ENCODE measurements at places on chromosomes 16 and 17.

DNA sequence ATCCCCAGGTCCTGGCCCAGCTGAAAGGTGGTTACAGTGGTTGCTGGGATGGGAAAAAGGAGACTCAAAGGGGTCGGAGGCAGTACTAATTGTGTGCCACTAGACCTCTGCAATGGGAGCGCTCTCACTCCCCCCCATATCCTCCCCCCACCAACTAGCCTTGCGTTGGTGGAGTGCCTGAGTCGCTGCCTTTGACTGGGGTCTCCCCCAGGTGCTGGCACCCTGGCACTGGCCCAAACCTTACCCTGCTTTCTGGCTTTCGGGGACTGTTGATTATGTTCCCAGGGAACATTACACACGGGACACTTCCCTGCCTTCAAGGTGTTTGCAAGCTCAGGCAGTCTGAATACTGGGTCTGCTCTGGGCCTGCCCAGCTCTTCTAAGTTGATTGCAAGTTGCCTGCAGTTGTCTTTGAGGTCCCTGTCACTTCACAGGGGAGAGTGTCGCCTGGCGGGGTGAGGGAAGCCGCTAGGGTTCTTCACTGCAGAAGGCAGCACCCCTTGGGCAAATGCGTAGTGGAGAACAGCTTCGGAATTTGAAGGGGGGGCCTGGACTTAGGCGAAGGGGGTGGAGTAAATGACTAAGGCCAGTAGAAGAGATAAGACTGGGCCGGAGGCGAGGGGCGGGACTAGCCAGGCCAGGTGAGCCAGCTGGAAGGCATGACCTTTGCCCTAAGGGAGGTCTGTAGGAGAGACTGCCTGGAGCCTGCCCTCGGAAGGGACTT, 98.0 kb downstream of the RAB11FIP4 start:
- no peak for DNase-seq

GRCh38 chr17:2380950-2381649, 19.8 kb downstream of the MNT start:
- DNase-seq, result no peak

GRCh38 chr16:2762711-2763110, 10.3 kb downstream of the SRRM2 start:
- no peak for DNase-seq

DNA sequence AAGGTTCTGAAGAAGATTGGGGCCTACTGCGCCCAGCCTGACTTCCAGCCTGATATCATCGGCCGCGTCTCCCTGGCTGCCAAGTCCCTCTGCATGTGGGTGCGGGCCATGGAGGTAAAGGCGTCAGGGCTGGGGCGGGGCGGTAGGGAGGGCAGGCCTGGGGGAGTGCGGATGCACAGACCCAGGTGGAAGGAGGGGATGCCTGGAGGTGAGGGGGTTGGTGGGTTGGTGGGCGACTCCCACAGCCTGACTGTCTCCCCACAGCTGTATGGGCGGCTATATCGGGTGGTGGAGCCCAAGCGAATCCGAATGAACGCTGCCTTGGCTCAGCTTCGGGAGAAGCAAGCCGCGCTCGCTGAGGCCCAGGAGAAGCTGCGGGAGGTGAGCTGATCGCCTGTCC, 26.8 kb upstream of the KDM6B start:
- DNase-seq, result no peak

GRCh38 chr17:38747463-38748148, 530 bp downstream of the PCGF2 start:
- DNase-seq, result peak; percentile 78

DNA sequence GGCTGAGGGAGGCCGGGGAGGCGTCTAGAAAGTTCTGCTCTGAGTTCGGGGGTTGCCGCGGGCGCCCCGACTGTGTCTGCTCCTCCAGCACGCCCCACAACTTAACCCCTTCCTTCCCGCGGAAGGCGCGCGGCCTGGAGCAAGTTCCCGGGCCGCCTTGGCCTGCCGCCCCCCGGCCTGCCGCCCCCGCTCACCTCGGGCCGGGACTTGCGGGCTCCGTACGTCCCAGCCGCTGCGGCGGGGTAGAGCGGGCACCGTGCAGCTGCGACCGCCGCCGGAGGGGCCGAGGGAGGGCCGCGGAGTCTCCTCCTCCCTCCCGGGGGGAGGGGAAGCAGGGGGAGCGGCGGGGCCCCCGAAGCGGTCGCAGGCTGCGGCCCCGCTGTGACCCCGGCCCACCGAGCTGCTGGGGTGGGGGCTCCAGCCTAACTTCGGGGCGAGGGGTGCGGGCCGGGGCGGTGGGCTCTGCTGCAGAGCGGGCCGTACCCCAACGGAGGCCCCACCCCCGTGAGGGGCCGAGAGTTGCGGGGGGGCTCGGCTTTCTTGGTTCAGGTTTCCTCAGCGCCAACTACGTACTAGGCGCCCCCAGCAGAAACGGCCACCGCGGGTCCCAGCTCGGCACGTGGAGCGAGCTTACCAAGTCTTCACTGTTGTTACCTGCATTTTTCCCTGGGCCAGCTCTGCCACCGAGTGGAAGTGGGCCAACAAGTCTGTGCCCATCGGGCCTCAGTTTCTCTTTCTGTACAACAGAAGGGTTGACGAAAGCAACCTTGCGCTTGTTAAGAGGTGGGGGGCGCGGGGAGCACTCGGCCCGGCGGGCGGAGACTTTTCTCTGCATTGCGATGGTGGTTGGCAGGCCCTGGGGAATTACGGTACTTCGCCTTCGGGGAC, at the start of gene CCDC102A:
CCDC102A (minus strand) TSS at position 266 of the 888 bp plus-strand sequence. CDS start 7,394 bp downstream, outside the sequence.
- DNase-seq, result peak; percentile 50

DNA sequence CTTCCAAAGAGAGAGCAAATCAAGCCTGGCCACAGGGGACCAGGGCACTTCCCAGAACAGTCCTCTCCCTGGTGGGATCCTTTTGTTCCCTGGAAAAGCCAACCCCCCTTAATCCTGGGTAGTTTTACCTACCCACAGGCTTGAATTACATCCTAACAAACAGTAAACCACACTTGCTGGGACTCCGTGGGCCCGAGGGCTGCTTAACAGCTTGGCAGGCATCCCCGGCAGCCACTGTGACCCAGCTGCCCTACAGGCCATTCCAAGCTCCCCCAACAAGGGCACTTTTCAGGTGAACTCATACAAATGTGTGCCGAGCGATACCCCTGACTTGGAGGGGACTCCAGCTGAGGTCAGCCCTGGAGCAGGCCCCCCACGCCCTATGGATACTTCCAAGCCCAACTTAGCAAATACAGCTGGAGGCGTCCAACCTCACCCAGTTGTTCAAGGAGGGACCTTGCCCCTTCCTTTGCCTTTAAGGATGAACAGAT, 26.4 kb downstream of the ADCY9 start:
- DNase-seq, result no peak

DNA sequence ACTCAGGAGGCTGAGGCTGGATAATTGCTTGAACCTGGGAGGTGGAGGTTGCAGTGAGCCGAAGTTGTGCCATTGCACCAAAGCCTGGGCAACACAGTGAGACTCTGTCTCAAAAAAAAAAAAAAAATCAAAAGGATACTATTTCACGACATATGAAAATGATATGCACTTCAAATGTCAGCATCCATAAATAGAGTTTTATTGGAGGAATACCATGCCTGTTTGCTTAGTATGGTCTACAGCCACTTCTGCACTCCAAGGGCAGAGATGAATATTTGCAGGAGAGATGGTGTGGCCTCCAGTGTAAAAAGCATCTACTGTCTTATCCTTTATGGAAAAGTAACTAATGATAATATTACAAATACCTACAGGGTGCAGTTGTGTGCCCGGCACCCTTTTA, 27.2 kb downstream of the ABCC6 start:
- DNase-seq, result no peak

DNA sequence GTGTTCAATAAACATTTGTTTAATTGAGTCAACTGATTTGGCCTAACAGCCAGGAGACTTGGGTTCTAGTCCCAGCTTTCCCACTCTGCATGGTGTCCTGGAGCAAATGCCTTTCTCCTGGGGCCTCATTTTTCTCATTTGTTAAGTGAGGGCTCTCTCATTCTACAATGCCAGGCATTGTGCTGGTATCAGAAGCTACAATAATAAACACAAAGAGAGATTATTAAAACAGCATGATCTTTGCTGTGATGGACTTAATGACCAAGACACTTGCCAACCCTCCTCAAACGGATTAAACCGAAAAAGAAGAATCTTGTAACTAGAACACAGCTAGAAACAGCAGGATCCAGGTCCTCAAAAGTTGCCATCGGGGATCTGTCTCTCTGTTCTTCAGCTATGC, 4.8 kb upstream of the VAMP2 start:
- DNase-seq, result no peak

- DNase-seq, result no peak
These were observed 37.9 kb upstream of the NDRG4 start for GRCh38 chr16:58462089-58462488.

DNA sequence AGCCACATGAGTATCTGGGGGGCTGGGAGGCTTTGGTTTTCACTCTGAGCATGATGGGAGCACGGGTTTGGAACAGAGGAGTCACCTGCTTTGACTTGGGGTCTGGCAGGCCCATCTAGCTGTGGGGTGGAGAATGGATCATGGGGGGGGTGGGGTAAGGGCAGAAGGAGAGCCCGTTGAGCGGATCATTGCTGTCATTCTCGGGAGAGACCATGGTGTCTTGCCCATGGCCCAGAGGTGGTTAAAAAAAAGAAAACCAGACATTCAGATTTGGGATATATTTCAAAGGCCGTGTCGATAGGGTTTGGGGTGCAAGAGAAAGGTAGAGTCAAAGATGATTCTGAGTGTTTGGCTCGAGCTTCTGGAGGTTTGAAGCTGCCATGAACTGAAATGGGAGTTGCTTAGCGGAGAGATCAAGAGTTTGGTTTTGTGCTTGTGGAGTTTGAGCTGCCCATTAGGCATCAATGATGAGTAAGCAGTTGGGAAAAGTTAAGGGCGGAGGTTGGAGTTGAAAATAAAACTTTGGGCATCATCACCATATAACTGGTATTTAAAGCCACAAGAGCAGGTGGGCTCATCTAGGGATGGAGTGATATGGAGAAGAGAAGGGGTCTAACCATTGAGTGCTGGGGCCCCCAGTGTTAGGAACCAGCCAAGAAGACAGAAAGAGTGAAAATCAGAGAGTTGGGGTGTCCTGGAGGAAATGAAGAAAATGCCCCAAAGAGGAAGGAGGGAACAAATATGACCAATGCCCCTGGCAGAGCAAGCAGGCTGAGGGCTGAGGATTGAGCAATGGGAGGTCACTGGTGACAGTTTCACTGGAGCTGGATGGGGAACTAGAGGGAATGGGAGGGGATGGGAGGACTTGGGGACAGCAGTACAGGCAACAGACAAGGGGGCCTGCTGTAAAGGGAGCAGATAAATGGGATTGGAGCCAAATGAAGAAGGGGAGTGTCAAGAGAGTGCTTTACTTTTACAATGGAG, 1.9 kb downstream of the NOD2 start:
- DNase-seq, result no peak

GRCh38 chr17:76938009-76938408, 69.8 kb downstream of the MGAT5B start:
- DNase-seq, result no peak

GRCh38 chr16:84726669-84727467, 27.1 kb downstream of the USP10 start:
- no peak for DNase-seq

GRCh38 chr16:28082624-28083023, 19.1 kb upstream of the GSG1L start:
- DNase-seq, result no peak

GRCh38 chr17:42857389-42857788, 6.4 kb downstream of the AOC3 start:
- DNase-seq, result no peak

- no peak for DNase-seq
These were observed 182.7 kb downstream of the RPTOR start for GRCh38 chr17:80727409-80727755.

GRCh38 chr16:2531371-2531695, at the start of gene CEMP1:
CEMP1 (minus strand) TSS chr16:2531408; CDS start chr16:2531073, 335 bp downstream.
- DNase-seq, result no peak

DNA sequence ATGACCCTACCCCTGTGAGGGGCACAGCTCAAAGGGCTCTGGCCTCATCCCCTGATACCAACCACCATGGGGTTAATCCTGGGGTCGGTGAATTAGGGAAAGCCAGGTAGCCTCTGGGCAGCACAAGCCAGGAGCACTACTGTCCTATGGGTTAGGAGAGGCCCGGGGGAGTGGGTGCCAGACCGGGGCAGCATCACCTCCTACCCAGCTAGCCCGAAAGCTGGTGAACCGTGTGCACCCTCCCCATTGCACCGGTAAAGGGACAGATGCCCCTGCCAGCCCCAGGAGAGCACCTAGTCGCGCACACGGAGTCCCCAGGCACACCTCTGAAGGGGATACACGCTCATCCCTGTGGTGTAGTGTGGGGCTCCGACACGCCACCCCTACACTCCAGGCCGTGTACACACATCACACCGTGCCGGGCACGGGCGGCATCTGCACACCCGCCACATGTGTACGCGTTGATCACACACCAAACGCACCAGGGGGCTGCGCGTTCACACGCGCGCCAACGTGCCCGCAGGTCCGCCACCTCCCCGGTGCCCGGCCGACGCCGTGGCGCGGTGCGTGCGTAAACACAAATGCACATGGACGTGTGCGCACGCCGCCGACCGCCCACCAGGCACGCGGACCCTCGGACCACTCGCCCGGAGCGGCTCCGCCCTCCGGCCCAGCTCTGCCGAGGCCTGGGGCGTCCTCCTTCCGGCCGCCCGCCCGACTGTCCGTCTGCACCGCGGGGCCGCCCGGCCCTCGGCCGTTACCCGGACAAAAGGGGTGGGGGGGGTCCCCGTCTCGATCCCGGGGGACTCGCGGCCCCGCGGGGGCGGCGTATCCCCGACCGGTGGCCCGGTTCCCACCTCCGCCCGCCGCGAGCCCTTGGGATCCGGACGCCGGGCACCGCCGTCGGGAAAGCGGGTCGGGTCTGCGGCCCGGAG, 785 bp downstream of the UBALD1 start:
- DNase-seq, result peak; percentile 64

GRCh38 chr17:29141514-29141876, 38.7 kb downstream of the MYO18A start:
- DNase-seq, result no peak

GRCh38 chr17:2393174-2393953, 7.5 kb downstream of the MNT start:
- peak; percentile 96 for DNase-seq

DNA sequence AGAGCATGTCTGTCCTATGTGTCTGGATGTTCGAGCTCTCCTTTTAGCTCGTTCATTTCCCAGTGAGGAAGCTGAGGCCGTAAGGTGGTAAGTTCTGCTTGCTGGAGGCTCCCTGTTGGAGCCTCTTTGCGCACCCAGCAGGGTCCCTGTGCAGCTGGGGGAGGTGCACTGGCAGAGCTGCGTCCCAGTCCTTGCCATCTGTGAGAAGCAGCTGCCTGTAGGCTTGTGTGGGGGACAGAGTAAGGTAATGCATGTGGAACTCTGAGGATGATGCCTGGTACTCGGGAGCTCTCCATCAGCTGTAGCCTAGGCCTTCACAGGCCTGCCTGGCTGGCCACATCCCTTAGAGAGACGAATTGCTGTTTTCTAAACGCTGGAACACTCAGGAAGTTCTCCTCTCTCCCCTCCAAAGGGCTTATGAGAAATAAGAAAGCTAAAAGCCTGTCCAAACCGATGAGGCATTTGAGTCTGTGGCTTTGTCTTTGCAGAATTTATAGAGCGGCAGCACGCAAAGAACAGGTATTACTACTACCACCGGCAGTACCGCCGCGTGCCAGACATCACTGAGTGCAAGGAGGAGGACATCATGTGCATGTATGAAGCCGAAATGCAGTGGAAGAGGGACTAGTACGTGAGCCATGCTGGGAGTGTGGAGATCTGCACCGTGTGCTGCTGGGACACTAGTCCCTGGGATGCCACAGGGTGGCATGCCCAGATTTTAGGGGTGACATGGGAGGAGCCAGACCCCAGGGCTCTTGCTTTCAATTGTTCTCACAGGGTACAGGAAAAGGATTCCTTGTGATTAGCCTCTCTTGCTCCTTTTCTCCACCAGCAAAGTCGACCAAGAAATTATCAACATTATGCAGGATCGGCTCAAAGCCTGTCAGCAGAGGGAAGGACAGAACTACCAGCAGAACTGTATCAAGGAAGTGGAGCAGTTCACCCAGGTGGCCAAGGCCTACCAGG, 1.6 kb downstream of the NDUFB10 start:
- DNase-seq, result peak; percentile 24

All from adipocyte (in vitro differentiated cells).